ENCODE measurements at places on chromosomes 2 and 18.

DNA sequence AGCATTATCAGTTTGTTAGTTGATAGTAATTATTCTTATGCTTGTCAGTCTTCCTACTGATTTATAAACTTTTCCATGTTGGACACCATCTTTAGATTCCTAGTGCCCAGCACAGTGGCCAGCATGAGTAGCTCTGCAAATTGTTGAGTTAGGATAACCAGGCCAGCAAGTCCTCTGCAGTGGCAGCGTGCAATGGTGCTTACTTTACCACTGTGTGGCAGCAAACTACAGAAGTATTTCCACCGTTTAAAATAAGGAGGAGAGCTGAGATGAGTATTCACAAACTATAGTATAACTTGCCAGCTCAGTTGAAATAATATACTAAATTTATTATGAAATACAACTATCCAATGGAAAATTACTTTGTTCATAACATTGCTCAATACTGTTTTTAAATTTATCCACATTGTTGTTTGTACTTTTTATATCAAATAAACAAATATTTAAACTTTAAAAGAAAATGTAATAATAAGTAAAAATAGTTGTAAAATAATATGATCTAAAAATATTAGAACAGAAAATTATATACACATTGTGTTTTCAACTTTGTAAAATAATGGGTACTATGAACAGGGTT, 9.3 kb upstream of the THADA start:
- peak; percentile 62 for DNase-seq

GRCh38 chr18:25136416-25137196, 215.4 kb downstream of the ZNF521 start:
- DNase-seq = no peak

DNA sequence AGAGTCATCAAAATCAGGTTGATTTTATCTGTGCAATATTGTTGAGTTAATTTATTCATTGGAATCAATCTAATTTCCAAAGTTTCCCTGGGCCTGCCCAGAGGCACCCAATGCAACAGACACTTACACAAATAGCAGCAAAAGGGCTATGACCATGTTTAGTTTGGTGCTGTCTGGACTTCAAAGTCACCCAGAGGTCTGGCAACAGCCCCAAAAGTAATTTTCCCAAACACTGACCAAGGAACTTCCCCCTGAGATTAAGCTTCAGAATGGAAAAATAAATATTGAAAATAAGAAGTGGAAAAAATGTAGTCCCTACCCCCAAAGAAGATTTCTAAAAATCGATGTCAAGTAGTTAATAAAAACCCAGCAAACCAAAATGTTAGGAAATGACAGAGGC, 70.9 kb upstream of the RNF152 start:
- no peak for DNase-seq

- no peak for DNase-seq
These were observed 50.5 kb upstream of the SLC1A4 start for GRCh38 chr2:64938607-64939285.

DNA sequence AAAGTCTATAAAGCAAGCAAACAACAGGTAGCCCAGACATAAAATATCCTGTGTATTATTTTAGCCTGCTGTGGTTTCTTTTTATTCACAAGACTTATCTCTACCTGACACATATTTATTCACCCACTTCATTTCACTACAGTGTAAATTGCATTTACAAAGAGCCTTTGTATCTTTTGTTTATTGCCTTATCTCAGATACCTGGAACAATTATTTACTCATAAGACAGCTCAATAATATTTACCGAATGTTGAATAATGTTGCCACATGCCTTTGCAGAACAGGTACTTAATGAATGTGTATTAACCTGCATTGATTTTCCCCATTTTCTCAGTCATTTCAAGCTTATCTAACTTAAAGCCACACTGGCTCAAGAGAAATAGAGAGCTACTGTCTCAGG, 603.6 kb downstream of the FBXO15 start:
- DNase-seq = no peak

DNA sequence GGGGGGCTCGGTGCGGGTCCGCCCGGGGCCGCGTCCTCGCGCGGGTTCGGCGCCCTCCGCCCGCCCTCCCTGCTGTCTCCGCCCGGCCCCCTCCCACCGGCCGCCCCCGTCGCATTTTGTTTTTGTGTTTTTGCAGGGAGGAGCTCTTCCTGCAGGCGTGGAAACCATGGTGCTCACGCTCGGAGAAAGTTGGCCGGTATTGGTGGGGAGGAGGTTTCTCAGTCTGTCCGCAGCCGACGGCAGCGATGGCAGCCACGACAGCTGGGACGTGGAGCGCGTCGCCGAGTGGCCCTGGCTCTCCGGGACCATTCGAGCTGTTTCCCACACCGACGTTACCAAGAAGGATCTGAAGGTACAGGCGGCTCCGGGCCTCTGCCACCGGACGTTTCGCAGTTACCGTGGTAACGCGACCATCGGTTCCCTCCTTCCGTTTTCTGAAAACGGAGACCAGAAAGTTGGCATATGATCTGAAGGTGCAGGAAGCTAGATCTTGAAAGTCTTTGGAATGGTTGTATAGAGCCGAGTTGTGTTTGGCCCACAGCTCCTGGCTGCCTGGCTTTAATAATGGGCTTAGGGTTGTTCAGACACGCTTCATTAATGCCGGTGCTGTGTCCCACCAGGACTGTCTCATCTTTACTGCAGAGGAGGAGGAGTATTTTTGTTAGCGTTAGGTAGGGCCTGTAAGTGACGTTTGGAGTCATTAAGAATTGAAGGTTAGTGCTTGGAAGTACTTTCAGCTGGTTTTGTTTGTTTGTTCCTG, 891 bp downstream of the KDM3A start:
- peak; percentile 88 for DNase-seq

DNA sequence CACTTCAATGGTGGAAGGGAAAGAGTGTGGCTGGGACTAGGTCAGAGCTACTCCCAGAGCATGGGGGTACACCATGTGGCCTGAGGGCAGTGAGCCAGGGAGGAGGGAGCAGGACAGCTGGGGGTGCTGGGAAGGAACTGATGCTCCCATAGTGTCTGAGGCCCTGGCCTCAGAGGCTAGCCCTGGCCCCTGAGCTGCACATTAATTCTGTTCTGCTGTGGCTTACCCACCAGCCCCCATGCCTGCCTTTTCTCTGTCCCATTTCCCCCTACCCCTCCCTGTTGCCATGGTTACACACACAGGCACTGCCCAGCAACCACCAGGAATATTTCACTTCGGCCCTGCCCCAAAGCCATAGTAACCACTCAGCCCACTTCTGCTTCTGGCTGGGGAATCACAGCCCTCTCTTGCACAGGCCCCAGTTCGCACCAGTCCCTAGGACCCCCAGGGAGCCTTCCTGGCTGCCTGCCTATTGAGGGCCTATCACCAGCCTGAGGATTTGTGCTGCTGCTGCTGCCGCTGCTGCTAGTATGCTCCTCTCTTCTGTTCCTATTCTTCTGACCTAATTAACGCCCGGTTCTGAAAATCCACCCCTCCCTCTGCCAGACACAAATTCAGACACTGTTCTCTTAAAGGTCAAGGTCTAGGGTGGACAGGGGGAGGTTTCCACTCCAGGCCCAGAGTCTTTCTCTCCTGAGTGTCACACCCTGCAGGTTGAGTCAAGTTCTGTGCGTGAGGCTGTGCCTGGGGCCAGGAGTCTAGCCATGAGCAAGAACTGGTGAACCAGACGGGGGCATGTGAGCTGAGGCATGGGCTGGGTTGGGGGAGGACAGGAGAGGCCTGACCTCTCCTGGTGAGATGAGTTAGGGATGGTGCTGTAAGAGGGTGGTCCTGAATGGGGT, 87.1 kb upstream of the MCFD2 start:
- DNase-seq = no peak

DNA sequence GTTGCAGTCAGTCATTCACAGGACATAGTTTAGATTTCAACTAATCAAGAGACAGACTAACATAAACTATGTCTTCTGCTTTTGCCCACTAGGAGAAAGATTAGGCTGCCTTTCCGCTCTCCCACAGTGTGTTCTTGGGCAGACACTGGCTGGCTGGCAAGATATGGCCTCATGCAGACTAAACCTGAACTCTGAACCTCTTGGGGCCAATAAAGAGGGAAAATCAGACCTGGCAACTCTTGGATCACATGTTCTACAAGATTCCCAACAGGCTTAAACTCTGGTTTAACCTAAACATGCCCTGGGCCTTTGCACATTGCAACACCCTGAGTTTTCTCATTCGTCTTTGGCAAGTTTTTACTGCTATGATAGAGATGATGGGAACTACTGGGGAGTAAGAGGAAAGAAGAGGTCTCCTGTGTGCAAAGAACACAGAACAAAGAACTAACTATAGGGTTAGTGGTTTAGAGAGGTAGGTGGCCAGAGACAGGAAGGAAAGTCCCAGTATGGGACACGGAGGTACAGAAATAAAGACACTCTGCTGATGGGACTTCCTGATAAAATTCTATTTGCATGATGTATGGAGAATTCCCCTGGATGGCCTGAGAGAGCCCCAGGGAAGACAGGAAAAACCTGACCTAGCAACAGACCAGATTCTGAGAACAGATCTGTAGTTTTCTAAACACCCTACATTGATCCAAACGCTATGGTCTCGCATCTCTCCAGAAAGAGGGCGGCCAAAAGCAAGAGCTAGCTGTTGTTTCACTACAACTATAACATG, 2.0 kb upstream of the ATRAID start:
- DNase-seq = no peak

GRCh38 chr2:217527590-217528202, 475.1 kb downstream of the TNS1 start:
- no peak for DNase-seq

DNA sequence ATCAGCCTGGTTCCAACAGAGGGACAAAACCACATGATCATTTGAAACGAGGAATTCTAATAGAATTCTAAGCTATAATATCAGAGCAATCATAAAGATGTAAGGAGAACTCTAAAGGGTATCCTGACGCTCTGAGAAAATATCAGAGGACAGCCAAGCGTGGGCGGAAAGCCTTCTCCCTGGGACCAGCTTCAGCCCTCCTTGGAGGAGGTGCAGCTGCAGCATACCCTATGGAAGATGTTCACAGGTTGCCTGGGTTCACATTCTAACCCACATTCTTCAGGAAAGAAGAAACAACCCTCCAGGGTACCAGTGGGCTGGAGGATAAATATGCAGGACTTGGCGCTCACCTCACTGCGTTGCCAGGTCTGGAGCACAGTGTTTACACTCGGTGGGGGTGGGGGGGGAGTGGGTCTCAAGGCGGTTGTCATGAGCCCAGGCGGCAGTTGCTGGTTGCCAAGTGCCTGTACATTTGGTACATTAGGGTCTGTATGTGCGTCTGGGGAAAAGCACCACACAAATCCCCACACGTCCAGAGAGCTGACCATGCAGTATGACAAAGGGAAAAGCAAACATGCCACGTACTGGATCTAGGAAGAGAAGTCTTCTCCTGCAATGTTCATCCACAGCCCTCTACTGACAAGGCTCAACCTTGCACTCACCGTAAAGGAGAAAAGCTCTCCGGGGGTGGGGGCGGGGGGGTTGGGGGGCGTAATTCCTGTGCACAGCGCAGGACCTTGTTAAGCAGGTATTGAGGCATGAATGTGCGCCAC, 80.5 kb downstream of the CDH19 start:
- DNase-seq = no peak

DNA sequence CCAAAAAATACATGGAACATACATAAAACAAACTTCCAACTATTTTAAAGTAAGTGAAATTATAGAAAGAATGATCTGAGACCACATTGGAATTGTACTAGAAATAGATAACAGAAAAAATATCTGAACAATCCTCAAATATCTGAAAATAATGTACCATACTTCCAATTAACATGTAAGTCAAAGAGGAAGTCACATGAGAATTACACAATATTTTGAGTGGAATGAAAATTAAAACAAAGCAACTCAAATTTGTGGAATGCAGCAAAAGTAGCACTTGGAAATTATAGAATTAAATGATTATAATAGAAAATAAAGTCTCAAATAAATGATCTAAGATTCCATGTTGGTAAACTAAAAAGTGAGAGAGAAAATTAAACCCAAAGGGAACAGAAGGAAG, 38.3 kb upstream of the CTIF start:
- no peak for DNase-seq

DNA sequence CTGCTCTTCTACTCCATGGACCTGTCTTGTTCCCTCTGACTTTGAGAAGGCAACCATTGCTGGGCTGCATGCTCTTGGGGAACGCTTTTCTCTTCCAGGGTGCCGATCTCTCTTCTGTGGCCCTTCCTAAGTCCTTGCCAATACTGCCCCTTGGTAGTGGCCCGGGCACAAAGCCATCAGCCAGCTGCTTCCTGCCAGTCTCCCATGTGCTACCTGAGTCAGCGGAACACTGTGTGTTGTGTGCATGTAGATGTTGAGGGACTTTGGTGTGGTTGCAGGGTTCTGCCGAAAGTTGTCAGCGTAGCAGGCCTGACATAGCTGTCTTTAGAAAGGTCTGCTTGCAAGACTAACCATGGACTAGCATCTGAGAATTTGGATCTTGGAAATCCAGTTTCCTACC, 35.4 kb downstream of the MGAT5 start:
- no peak for DNase-seq

- DNase-seq = peak; percentile 69
These were observed 352.7 kb upstream of the SLC39A10 start for GRCh38 chr2:195304310-195304709.

- DNase-seq = peak; percentile 61
These were observed 105.7 kb downstream of the KYNU start for GRCh38 chr2:142983174-142983573.

DNA sequence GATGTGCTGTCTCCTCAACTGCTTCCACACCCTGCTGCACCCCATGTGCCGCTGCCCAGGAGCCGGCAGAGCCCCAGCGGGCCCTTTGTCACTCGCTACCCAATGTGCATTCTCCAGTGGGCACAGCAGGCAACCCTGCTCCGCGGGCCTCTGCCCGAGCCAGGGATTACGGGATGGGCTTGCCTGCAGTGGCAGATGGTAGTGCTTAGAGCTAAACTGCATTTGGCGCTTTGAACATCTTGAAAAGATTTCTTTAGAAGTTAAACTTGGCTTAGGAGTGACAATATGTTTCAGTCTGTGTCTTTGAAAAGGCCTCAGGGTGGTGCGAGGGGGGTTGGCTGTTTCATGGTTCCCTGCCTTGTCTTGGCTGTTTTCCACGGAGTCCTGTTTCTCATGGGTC, 84.0 kb upstream of the BOD1L2 start:
- no peak for DNase-seq

- DNase-seq = no peak
These were observed 845.6 kb upstream of the CNTNAP5 start for GRCh38 chr2:123179526-123179925.

DNA sequence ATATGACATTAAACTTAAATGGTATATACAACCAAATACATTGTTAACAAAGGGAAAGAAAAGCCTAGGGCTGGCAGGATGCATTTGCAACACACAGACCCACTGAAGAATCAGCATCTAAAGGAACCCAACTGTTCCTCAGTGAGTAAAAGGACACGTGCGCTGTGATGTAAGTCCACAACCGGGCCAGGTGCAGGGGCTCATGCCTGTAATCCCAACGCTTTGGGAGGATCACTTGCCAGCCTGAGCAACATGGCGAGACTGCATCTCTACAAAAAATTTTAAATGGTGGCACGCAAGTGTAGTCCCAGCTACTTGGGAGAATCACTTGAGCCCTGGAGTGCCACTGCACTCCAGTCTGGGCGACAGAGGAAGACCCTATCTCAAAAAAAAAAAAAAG, 3.9 kb downstream of the DTNB start:
- DNase-seq = no peak
